ENCODE measurements at places on chromosomes 5 and 9. TPM values are rescaled to one million over a fixed set of nuclear protein-coding genes. Genes with fewer than 3 reads are reported as not detected.
A peak's percentile ranks its signal among the peaks of the same experiment; 100 is the strongest.

Gene SHISAL2B
- not detected for total RNA-seq

Gene SPATA31D4
- total RNA-seq: not detected

Gene TNC
- not detected for total RNA-seq

Gene CCL21
- not detected for total RNA-seq

Gene CEP120
- total RNA-seq: 34.2 TPM

DNA sequence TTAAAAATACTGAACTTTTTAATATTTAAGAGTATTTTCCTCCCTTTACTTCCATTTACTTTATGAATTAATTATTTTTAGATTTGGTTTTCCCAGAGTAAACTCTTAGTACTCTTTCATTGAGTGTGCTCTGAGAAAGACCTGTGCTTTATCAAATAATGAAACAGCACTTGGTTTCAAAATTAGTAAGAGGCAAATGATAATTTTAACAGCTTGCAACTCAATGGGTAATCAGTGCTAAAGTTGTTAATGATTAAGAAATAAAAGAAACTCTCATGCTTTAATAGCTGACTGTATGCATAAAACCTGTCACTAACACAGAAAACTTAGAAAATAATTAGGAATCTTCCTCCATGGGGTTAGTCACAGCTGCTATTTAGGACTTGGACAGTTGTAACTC lies 244.4 kb downstream of the RFX3 start:
- DNase-seq: no peak

DNA sequence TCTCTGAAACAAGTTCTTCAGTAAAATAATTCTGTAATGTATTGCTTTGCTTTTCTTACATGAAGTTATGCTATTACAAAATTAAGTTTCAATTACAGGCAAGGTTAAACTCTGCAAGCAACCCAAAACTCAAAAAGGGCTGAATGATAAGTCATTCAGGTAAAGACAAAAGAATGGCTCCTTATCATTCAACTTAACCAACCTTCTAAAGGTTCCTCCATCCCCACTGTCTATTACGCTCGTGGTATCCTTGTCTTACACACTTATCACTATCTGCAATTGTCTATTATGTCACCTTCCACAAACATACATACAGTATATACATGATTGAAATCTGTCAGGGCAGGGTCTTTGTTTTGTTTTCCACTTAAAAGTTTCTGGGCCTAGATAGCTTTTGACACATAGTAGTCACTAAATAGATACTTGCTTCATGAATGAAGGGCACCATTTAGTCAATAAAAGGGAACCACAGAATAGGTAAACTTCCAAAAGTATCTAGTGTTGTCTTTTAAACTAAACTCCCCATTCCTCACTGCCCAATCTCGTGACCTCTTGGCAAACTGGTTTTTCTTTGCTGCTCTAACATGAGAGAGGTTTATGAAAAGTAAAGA lies 6.9 kb downstream of the RPL37 start:
- DNase-seq: no peak

- DNase-seq: no peak
Observed at GRCh38 chr5:124040799-124041198, 528.8 kb downstream of the CSNK1G3 start.

GRCh38 chr5:36908544-36909260 lies 32.1 kb downstream of the NIPBL start:
- no peak for DNase-seq

- no peak for DNase-seq
Observed at GRCh38 chr9:91578911-91579310, 155.3 kb upstream of the NFIL3 start.

DNA sequence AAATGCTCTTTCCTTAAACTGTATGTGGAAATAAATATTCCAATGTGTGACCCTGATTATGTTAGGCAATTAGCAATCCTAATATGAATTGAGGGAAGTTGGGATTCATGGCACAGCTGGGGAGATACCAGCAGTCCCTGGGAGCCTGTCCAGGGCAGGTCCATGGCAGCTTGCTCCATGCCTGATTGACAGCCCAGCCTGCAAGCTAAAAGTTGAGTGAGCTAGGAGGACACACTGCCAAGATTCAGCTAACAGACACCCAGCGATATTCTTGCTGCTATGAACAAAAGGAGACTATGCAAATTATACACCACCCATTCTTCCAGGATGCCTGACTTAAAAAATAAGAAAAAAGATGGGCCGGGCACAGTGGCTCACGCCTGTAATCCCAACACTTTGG lies 6.2 kb downstream of the TGFBI start:
- no peak for DNase-seq

GRCh38 chr9:135321580-135321979 lies 158.0 kb upstream of the PPP1R26 start:
- DNase-seq: no peak

GRCh38 chr9:75087289-75087823 lies 599 bp downstream of the NMRK1 start:
- peak; percentile 30 for DNase-seq

GRCh38 chr5:82512025-82512424 lies 233.9 kb upstream of the RPS23 start:
- no peak for DNase-seq
